ENCODE measurements at places on chromosomes 3 and 15.
A peak's percentile ranks its signal among the peaks of the same experiment; 100 is the strongest.

- no peak for DNase-seq
Measured at GRCh38 chr3:123881771-123882170, 2.4 kb downstream of the MYLK start.

- no peak for DNase-seq
Measured at GRCh38 chr15:44775953-44776352, 39.6 kb downstream of the TRIM69 start.

GRCh38 chr3:162052636-162053035 lies 556.0 kb downstream of the OTOL1 start:
- peak; percentile 5 for DNase-seq

DNA sequence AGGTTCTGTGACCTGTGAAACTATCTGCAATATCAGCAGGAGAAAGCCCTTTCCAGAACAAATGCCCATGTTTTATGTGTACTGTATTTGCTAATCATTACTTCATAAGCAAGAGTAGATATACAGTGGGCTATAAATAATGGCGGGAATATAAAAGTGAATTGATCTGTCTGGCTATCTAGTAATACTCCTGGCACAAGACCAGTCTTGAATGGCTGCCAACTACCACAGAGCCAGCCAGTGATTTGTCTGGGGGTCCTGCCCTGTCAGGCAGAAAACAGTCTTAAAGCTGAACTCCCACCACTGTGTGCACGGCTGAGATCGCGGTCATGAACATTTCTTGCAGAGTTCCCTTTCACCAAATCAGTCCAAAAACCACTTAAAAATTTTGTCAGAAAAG lies 176.3 kb downstream of the MEIS2 start:
- no peak for DNase-seq

DNA sequence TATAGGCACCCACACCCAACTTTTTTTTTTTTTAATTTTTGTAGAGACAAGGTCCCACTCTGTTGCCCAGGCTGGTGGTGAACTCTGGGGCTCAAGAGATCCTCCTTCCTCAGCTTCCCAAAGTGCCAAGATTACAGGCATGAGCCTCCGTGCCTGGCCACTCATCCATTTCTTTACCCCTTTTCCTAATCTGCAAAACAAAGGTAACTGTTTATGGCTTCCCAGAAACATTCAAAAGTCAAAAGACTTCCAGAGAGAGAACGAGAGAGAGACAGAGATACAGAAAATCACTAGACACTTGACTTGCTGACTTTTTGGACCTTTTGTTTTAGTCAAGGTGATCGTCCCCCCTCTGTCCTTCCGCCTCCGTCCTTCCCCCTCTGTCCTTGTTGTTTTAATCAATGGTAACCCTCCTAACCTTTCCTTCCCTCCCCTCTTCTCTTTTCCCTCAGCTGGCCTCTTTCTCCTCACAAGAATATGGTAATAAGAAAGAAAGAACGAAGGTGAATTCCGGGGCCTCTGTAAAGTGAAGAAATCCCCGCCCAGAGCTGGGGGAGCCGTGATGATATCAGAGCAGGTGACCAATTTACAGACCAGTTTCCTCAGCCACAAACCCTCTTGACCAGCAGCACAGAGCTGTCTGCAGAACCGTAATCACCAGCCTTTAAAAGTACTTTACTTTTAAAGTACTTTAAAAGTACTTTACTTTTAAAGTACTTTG lies 21.9 kb downstream of the KLHL6 start:
- no peak for DNase-seq

DNA sequence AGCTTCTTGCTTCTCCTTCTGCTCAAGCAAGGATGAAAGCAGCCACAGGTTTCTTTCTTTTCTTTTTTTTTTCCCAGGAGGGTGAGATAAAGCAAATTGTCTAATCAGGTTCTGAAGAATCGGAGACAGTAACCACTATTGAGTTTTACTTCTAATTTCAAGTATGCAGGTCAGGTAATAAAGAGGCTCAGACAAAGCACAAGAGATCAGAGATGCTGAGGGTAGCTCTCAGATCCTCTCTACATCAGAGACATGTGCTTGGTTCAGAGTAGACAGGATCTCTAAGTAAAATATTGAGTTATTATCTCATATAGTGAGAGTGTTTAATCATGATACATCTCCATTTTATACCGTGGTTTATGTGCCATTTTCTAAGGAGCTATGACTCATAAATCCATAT lies 168.5 kb downstream of the NFKBIZ start:
- DNase-seq, result no peak

GRCh38 chr3:193890016-193890897 lies 245.7 kb upstream of the HES1 start:
- no peak for DNase-seq

DNA sequence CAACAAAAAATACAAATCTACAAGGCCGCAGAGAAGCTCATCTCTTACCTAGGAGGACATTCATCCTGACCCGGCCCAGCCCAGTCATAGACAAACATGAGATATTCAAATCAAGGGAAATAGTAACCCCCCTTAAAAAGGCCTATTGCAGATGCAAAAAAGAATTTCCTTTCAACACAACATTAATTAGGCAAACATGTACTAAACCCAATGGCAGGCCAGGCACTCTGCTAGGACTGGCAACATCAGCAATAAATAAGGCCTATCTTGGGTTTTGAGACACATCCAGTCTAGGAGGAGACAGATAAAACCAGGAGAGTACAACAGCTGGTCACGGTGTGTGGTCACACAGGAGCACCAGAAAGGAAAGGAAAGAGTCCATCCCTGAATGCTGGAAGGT lies 61.4 kb downstream of the ADCY5 start:
- no peak for DNase-seq
